Stimulated activated CD4-positive, alpha-beta T cell treated with anti-CD3 and anti-CD28 coated beads, Interleukin-1b, Interleukin-23, amount 100 ng/mL, for 4 hours (primary cell): ENCODE measurements at places on chromosomes 2 and 18.

GRCh38 chr18:35114305-35114704, 73.1 kb downstream of the MAPRE2 start:
- DNase-seq, result no peak

DNA sequence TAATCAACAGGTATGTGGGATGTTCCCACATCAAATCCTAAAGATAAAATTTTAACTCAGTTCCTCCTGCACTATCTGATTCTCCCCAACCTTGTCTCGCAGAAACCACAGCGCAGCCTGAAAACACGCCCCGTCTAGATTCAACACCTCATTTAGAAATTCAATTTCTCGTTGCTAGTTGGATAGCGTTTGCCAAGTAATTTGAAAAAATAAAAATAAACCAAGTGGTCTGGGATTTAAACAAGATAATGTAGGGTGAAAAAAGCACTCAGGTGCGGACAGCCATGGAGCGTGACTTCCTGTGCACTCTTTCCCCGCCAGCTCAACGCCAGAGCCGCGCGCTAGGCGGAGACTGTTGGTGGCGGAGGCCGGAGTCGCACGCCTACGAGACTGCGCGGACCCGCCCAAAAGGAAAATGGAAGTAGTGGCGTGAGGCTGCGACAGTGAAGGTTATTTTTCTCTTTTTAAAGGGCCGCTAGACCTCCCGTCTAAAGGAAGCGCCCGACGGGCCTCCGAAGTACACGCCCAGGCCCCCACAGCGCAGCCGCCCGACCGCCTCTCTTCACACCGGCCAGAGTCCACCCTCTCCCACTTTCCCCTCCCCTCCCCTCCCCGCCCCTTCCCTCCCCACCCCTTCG, 615 bp upstream of the CCNT2 start:
- DNase-seq, result peak; percentile 77

DNA sequence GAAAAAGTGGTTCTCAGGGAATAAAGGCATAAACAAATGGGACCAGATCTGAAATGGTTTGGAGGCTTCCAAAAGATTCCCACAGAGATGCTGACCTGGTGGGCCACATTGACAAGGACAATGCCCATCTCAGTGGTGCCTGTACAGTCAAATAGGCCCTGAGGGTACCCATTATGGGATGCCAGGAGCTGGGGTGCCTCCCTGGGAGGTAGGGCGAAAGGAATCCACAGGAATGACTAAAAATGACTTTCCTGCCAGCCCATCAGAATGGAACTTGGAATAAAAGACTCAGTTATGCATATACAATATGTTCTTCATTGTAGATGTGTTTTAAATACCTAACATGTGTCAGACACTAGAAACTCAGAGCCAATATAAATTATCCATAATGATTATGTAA, 248.5 kb downstream of the RNF144A start:
- DNase-seq, result no peak

DNA sequence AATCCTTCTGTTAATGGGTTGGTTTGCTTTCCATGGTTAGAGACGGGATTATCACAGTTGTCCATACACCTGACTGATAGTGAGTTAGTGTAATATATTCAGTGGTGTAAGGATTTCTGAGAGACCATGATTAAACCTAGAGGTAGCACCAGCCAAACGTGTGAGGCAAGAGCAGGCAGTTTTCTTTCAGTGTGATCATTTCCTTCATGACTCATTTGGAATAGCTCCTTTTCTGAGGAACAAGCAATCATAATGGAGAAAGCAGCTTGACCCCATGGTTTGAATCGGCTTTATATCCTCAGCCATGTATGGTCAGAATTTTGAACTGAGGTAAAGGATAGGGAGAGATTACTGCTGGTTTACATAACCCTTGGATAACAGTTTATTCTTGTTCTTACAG, 2.9 kb downstream of the MXD1 start:
- no peak for DNase-seq

GRCh38 chr18:74476140-74476539, 19.0 kb upstream of the DIPK1C start:
- DNase-seq, result no peak

- DNase-seq, result no peak
These were observed 76.4 kb upstream of the TSPYL6 start for GRCh38 chr2:54332386-54332785.

- DNase-seq, result no peak
These were observed 31.7 kb upstream of the EIF2AK3 start for GRCh38 chr2:88658881-88659537.

DNA sequence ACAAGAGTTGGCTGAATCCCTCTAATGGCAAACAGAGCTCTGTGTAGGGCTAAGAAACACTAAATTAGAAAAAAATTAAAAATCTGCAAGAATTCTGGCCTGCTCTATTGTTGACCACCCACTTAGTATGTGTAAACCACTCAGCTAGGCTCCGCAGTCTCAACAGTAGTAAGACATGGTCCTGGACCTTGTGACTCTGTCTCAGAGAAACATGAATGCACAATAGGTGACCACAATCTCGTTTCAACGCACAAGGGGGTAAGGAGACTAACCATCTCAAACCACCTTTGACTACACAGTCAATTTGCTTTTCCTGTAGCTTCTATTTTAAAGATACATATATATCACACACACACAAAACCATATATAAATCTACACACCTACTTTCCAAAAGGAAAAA, 16.5 kb downstream of the SEPTIN10 start:
- no peak for DNase-seq

GRCh38 chr2:142874293-142874814, 3.1 kb upstream of the KYNU start:
- no peak for DNase-seq
